Endothelial cell of umbilical vein (primary cell): ENCODE measurements at places on chromosomes 4 and X. TPM values are rescaled to one million over a fixed set of nuclear protein-coding genes. Genes with fewer than 3 reads are reported as not detected.

The NMU gene
- total RNA-seq = 3.7 TPM in 1 of 2 replicates, not detected in the other

The TMEM255A gene
- not detected in 2 replicates for total RNA-seq

The MAPK10 gene
- 0.37 TPM in 1 of 2 replicates, not detected in the other for total RNA-seq

The PWWP3B gene
- total RNA-seq = not detected in 2 replicates

The ZRSR2 gene
- 8.1 and 9.4 TPM in 2 replicates for total RNA-seq

The ARSJ gene
- 44.0 and 50.0 TPM in 2 replicates for total RNA-seq

The NKRF gene
- 10.8 and 12.0 TPM in 2 replicates for total RNA-seq

The FANCB gene
- total RNA-seq = 6.6 and 7.9 TPM in 2 replicates

The SMPX gene
- total RNA-seq = not detected in 2 replicates

The SH3RF1 gene
- total RNA-seq = 24.3 and 24.9 TPM in 2 replicates

The PAGE2 gene
- total RNA-seq = not detected in 2 replicates

The GRIA2 gene
- not detected in 2 replicates for total RNA-seq

The DBET gene
- total RNA-seq = not detected in 2 replicates

The CDKL2 gene
- total RNA-seq = 0.55 and 0.99 TPM in 2 replicates

The PAGE5 gene
- not detected in 2 replicates for total RNA-seq

The CXCL11 gene
- total RNA-seq = 0.55 and 1.1 TPM in 2 replicates

The SATL1 gene
- not detected in 2 replicates for total RNA-seq

The GBA3 gene
- total RNA-seq = not detected in 2 replicates

The DUSP21 gene
- not detected in 2 replicates for total RNA-seq

The CITED1 gene
- total RNA-seq = 0.83 TPM in 1 of 2 replicates, not detected in the other

The IBSP gene
- not detected in 2 replicates for total RNA-seq

The NDP gene
- total RNA-seq = 0.60 TPM in 1 of 2 replicates, not detected in the other

The PF4V1 gene
- not detected in 2 replicates for total RNA-seq

The MBTPS2 gene
- 14.5 and 16.4 TPM in 2 replicates for total RNA-seq
